Fibroblast of skin of right quadriceps (primary cell): ENCODE measurements at places on chromosomes 7 and 10.

GRCh38 chr10:31770307-31770902, 158.2 kb downstream of the ARHGAP12 start:
- DNase-seq, result no peak

- DNase-seq, result no peak
These were observed 29.6 kb downstream of the JMJD1C start for GRCh38 chr10:63436225-63436624.

- no peak for DNase-seq
These were observed 528.9 kb downstream of the CNTNAP2 start for GRCh38 chr7:146645383-146645976.

DNA sequence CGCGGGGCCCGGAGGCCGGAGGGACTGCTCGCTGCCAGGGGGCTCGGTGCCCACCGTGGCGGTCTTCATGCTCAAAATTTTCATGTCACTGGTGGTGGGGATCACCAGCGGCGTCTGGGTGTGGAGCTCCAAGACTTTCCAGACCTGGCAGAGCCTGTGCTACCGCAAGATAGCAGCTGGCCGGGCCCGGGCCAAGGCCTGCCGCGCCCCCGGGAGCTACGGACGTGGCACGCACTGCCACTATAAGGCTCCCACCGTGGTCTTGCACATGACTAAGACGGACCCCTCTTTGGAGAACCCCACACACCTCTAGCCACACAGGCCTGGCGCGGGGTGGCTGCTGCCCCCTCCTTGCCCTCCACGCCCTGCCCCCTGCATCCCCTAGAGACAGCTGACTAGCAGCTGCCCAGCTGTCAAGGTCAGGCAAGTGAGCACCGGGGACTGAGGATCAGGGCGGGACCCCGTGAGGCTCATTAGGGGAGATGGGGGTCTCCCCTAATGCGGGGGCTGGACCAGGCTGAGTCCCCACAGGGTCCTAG, 2.0 kb downstream of the FZD9 start:
- no peak for DNase-seq

GRCh38 chr10:5940807-5941218, 36.5 kb downstream of the IL15RA start:
- no peak for DNase-seq

DNA sequence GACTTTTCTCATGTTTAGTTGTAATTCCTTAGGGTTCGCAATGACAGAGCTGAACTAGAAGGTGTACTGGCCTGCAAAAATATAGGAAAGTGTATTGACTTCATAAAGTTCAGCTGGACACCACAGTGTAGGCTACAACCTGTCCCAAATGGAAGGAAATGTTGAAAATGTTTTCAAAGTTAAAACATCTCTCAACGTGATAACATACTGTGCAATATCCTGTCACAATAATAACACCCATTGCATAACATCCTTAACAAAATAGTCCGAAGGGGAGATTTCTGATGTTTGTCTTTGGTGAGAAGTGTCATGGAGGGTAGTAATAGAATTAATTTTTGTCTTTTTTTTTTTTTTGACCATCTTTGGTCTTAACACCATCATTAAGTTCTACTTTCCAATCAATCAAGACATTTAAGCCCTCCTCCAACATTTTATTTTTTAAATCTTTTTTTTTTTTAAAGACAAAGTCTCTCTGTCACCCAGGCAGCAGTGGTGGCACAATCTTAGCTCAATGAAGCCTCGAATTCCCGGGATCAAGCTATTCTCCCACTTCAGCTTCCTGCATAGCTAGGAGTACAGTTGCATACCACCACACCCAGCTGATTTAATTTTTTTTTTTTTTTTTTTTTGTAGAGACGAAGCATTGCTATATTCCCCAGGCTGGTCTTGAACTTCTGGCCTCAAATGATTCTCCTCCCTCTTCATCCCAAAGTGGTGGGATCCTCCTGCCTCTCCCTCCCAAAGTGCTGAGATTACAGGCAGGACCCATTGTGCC, 45.7 kb downstream of the DYNC1I1 start:
- DNase-seq, result no peak

GRCh38 chr7:155774947-155775346, 37.3 kb downstream of the SHH start:
- no peak for DNase-seq

DNA sequence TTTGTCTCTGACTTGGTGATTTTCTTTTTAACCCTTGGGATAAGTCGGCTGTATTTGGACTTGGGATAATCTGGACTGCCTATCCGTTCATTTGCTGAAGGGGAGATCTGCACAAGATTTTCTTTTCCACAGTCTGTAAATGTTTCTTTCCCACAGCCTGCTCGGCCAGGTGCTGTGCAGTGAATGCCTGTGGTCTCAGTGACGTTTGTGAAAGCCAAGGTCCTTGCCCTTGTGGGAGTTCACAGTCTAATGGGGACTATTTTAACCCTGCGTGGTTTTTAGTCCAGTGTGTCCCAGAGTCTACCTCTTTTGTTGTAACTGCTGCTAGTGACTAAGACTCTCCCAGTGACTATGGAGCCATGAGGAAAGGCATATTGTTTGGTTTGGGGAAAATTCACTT, 8.9 kb downstream of the PNLIP start:
- no peak for DNase-seq

- DNase-seq, result peak; percentile 66
These were observed 13.2 kb downstream of the AKR1B15 start for GRCh38 chr7:134562136-134562535.

DNA sequence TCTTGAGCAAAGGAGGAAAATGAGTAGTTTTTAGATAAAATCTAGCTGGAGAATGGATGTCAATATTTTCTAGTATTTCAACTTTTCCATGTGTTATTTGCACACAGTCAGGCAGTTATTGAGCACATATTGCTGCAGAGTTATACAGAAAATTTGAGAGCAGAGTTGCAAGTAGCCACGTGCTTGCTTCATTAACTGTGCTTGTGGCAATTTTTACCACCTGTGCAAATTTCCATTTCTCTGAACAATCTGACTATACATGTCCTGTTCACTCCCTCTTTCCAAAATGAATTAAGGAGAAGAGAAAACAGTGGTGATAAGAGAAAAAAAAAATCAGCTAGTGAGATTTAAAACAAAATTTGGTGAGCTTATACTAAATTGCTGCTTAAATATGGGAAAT, 178.5 kb downstream of the TAX1BP1 start:
- DNase-seq, result no peak

GRCh38 chr7:137395420-137395819, 51.9 kb upstream of the PTN start:
- DNase-seq, result no peak

DNA sequence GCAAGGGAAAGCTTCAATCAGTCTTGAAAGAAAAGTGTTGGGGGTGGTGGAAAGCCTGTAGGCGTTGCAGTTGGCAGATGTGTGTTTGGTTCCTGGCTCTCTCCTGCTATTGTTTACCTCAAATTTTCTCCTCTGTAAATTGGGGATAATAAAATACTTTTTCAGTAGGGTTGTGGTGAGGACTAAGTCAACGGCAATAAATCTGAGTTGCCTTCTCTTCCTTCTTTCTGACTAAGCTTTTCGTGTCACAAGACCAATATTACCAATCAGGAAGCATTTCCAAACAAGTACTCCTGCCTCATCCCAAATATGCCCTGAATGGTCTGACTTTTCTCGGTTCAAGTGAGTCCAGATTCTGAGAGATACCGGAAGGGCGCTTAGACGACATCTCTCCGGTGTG, 54.0 kb downstream of the CREB5 start:
- DNase-seq, result peak; percentile 44

- DNase-seq, result peak; percentile 100
These were observed 179.2 kb upstream of the BET1 start for GRCh38 chr7:94183289-94183749.

DNA sequence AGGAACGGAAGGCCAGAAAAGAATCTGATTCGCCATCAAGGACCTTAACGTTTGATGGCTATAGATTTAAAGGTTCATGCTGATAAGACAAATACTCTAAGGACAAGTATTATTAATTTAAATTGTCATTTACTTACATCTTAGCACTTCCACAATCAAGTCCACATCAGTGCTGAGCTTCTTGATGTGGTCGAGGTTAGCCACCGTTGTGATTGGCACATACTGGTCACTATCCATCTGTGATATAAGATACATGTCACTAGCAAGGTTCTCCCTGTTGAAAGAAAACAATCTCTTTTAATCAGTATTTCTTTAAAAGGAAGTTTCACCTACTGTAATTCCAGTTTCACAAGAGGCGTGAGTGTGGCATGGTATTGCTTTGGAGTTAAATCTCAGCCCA, 88.7 kb downstream of the LARP4B start:
- no peak for DNase-seq

GRCh38 chr7:3056234-3057065, 12.8 kb upstream of the CARD11 start:
- no peak for DNase-seq

GRCh38 chr7:111568419-111568818, 6.1 kb upstream of the IMMP2L start:
- no peak for DNase-seq

DNA sequence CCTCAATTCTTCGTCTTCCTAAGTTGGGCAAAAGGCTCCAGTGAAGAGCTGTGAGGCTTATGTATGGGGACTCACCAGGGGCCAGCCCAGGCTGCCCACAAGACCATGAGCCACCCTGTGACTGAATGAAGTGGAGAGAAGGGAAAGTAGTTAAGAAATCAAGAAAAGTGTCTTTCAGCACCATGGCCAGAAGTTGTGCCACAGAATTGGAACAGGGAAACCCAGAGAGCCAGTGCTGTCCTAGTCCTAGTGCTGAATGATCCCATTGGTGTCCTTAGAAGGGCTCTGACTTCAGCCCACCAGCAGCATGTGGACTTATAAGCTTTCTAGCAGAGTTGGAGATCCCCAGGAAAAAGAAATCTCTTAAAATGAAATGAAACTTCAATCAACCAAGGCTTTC, 37.0 kb upstream of the CCSER2 start:
- peak; percentile 35 for DNase-seq

- no peak for DNase-seq
These were observed 162.0 kb upstream of the PRPS1L1 start for GRCh38 chr7:18189500-18190126.

DNA sequence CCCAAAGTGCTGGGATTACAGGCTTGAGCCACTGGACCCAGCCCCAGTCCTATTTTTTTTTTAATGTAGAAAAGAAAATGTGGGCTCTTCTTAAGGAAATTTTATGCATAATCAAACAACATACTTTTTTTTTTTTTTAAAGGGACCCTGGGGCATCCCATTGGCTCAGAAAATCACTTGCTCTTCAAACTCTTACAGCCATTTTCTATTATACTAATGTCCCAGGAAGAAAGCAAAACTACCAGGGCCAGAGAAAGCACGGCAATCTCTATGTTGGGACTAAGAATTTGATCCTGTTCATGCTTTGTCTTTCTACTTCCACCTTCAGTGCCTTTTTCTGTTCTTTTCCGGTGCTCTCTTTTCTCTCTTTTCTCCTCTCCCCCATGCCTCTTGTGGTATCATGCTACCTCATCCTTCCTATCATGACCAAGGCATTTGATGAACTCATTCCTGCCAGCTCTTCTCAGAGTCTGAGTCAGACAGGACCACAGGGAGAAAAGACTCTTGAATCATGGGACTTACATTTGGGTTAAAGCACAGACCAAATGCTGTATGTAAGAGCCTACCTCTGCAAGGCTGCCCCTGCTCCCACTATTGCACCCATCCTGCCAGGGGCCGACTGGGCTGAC, 76.4 kb upstream of the CCNY start:
- DNase-seq, result peak; percentile 94

- no peak for DNase-seq
These were observed 47.5 kb upstream of the AMPH start for GRCh38 chr7:38678698-38679054.

DNA sequence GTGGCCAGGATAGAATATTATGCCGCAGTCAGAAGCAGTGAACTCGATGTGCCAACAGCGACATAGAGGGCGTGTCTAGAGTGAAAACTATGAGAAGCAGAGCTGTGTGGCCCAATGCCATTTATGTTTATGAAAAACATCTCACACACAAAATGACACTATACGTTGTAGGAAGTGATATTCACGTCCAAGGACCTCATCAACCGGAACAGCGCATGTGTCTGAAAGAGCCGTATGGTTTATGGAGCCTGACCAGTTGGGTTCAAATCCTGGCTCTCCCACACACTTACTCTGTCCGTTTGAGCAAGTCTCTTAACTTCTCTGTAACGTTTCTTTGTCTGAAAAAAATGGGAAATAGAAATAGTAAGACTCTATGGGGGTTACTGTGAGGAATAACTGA, 20.5 kb downstream of the TAS2R40 start:
- no peak for DNase-seq

DNA sequence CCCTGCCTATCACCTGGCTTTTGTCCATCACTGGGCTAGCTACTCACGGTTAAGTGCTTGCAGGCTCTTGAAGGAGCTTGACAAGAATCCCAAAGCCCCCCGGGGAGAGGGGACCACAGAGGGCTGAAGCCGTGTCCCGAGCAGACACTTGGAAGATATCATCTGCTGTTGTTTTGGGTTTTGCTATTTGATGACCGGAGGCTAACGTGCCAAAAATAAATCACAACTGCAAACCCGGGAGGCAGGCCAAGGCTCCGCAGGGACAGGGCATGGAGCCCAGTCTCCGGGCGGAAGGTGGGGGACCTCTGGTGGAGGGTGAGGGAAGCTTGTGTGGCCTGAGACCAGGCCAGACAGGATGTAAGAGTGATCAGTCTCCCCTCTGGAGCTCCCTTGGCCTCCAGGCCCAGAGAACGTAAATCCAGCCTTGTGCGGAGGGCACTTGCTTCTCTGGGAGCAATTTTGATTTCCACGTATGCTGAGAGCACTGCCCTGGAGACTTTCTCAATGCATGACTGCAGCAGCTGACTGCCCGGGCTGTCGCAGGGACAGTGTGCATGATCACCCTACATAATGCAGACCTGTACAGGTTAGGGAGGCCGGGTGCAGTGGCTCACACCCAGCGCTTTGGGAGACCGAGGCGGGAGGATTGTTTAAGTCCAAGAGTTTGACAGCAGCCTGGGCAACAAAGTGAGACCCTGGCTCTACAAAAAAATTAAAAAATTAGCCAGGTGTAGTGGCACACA, at the start of gene PHKG1:
PHKG1 (minus strand) TSS at position 164 of the 743 bp plus-strand sequence. CDS start 4,011 bp downstream, outside the sequence.
- peak; percentile 68 for DNase-seq

- no peak for DNase-seq
These were observed 129.3 kb downstream of the NRF1 start for GRCh38 chr7:129740574-129741410.

DNA sequence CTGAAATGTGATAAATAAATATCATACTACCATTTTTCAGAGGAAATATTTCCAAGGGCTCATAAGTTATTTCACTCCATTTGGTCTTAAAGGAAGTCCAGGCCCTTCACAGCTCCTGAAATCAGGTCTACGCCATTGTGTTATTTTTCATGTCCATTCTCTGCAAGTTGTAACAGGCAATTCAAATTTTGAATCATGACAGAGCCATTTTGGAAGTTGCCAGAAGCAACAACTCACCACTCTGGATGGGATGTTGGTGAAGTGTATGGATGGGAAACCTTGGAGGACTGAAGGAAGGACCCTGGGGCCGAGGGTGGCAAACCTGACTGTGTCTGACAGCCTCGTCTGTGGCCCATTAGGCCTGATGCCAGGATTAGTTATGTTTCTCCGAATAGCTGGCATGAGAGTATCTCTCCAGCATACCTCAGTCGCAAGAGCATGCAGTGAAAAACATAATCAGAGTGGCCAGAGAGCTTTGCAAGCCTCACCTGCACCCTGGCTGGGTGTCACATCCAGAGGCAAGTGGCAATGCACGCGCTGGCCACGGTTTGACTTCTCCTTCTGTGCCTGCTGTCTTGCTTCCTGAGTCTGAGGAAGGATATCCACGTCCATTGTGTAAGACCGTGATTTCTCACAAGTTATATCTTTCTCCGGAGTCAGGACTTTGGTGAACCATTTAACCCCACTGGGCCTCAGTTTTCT, 87.1 kb downstream of the NRP1 start:
- DNase-seq, result no peak
